ENCODE measurements at places on chromosomes 4 and X.

GRCh38 chrX:100658941-100659381 is 15.0 kb downstream of the SRPX2 start:
- no peak for DNase-seq

GRCh38 chr4:150363721-150364688 is 217.9 kb upstream of the MAB21L2 start:
- no peak for DNase-seq

GRCh38 chr4:147025042-147025441 is 79.4 kb upstream of the TTC29 start:
- no peak for DNase-seq

DNA sequence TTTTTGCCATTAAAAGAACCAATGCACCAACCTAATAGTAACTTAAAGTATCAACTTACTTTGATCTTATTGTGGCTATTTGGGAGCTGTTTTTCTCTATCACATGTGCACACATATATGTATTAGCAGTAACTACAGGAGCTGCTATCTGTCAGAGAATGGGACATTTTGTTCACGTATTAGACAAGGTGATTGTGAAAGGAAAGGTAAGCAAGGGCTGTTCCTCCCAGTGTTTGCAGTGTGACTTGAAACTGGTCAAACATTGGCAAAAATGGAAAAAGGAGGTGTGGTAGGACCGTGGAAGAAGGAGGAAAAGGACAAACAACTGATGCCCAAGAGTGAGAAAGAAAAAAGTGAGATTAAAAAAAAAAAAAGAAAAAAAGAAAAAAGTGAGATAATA is 43.1 kb upstream of the KLHL2 start:
- no peak for DNase-seq

- no peak for DNase-seq
These were observed 17.2 kb downstream of the SMIM31 start for GRCh38 chr4:164771088-164771487.

GRCh38 chrX:5958523-5958922 is 270.1 kb downstream of the NLGN4X start:
- DNase-seq = no peak

GRCh38 chr4:89358935-89359638 is 51.5 kb upstream of the GPRIN3 start:
- no peak for DNase-seq

GRCh38 chr4:8905773-8906667 is 34.4 kb upstream of the HMX1 start:
- no peak for DNase-seq

DNA sequence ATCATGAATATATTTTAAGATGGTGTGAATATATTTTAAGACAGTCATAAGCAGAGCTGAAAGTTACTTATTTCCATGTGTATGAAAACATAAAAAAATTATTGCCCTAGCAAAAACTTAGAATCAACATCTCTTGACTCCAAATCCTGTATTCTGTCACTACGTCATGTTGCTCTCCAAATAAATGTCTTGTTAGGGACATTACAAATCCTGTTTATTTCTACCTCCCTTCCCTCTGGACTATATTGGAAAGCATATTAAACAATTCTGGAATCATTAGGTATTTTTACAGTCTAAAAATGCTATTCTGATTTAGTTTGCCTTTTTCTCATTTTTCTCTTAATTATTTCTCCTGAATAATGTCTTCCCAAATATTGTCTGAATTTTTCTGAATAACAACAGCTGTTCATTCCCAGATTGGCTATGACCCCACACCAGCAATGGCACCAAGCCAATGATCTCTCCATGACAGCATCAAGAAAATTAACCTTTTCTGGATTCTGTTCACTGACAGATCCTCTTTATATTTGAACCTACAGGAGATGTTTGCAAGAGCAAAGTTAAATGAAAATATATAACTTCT is 523.1 kb downstream of the IQCM start:
- no peak for DNase-seq

GRCh38 chr4:40923316-40924095 is 173.8 kb downstream of the NSUN7 start:
- DNase-seq = no peak

DNA sequence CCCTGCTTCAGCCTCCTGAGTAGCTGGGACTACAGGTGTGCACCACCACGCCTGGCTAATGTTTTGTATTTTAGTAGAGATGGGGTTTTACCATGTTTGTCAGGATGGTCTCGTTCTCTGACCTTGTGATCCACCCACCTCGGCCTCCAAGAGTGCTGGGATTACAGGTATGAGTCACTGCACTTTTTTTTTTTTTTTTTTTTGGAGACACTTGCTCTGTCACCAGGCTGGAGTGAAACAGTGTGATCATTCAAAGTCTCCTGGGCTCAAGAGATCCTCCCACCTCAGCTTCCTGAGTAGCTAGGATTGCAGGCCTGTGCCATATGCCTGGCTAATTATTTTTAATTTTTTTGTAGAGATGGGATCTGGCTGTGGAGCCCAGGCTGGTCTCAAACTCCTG is 338.8 kb downstream of the PPP3CA start:
- no peak for DNase-seq

DNA sequence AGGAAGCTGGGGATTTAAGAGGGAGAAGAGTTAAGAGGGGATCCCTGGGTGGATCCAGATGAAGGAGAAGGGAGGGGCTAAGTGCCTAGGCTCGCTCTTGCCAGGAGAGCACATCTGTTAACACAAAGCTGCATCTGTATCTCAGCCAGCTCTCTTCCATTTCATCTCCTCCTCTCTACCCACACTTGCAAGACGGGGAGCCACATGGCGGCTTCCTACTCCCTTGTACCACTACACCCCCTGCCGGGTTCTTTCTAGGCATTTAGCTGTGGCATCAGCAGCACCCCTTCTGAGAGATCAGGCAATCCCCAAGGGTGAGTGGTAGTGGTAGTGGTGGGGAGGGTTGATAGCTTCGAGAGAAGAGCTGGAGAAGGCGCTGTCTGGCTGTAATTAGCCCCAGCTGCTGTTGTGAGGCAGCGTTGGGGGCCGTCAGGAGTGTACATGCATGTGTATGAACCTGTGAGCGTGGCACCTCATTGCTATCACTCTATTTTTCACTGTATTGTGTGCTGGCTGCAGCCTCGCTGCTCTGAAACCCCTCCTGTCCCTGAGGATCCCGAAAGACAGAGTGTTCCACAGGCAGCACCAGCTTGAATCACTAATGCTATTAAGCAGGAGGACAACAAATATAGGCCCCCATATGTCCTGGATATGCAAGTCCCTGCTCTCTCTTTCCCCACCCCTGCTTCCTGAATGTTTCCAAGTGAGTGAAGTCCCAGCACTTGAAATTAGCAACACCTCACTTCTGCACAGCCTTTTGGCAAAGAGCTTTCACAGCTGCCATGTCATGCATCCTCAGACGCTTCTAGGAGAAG is 73.7 kb downstream of the RTL9 start:
- no peak for DNase-seq

- DNase-seq = no peak
These were observed 29.6 kb upstream of the BBS12 start for GRCh38 chr4:122702939-122703338.

- DNase-seq = no peak
These were observed 1673.4 kb upstream of the PCDH7 start for GRCh38 chr4:29046781-29047180.

- DNase-seq = no peak
These were observed 242.2 kb upstream of the ANXA3 start for GRCh38 chr4:78309352-78309751.

DNA sequence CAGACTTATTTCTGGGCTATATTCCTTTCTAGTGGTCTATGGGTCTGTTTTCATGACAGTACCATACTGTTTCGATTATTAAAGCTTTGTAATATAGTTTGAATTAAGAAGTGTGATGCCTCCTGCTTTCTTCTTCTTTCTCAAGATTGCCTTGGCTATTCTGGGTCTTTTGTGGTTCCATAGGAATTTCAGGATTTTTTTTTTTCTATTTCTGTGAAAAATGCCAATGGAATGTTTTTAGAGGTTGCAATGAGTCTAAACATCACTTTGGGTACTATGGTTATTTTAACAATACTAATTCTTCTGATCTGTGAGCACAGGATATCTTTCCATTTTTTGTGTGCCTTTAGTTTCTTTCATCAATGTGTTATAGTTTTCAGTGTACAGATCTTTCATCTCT is 204.3 kb upstream of the HCCS start:
- no peak for DNase-seq

- DNase-seq = no peak
These were observed 288.2 kb downstream of the IL1RAPL2 start for GRCh38 chrX:104854188-104854587.

DNA sequence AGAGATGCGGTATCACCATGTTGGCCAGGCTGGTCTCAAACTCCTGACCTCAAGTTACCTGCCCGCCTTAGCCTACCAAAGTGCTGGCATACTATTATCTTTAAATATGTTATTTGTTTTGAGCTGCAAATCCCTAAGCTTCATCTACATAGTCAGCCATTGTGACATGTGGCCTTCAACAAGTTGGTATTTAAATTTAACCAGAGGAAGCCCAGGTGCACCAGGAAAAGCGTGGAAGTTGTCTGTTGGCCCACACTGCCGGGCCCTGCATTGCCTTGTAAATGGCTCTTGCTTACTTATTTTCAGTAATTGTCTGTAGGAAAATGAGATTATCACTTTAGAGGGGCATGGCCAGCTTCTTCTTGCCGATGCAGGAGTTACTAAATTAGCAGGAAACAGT is 6.0 kb downstream of the WWC2 start:
- DNase-seq = no peak

- no peak for DNase-seq
These were observed 192.2 kb downstream of the FGF13 start for GRCh38 chrX:138519296-138519695.

DNA sequence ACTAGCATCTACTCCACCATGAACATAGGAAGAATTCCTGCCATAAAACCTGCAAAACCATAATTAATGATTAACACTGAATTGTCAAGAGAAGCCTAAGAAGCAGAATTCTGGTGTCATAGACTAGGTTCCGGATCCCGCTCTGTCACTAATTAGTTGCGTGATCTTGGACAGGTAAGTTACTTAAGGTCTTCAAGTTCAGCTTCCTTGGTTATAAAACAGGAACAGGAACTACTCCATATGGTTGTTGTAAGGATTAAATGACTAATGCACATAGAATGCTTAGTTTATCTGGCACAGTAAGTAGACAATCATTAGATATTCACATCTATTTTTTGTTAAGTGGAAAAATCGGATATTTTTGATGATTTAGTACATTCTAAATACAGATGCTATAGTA is 14.3 kb downstream of the G3BP2 start:
- no peak for DNase-seq

DNA sequence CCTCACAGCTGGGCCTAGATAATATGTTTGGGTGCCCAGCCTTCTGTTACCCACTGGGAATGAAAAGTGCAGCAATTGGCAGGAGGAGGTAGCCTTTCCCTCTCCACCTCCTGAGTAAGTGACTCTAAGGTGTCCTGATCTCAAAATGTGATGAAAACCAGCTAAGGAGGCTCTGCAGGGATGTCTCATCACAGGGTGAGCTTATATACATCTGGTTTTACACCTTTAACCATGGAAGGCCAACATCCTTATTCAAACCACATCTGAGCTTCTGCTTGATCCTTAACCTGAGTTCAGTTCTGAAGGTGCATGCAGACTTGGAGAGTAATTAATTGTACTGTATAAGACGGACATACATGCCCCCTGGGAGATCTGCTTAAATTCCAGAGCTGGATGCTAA is 53.7 kb downstream of the HOPX start:
- no peak for DNase-seq

GRCh38 chr4:26126143-26126718 is 194.6 kb upstream of the RBPJ start:
- no peak for DNase-seq

DNA sequence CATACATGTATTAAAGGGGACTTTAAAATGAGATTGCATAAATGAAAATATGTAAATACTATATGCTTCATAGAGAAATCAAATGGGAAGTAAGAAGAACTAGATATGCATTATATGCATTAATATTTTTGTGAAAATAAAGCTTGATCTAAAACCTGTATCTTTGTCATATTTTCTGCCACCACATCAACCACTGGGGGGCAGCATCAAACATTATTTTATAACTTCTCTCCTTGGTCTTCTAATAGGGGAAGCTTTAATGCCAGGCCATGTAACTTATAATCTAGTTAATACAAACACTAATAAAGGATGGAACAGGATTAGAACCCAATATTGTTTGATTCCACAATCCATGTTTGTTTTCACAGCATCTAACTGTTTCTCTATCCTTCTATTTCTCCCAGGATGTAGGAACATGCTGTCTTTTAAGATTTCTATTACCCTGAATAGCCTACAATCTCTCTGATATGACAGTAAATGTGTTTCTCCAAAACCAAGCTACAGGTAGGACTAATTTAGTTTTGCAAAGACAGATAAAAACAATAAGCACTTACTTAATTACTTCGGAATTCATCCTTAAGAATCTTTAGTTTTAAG is 10.0 kb downstream of the QRFPR start:
- DNase-seq = peak; percentile 65

GRCh38 chrX:21993265-21993664 is 38.9 kb upstream of the PHEX start:
- DNase-seq = no peak

DNA sequence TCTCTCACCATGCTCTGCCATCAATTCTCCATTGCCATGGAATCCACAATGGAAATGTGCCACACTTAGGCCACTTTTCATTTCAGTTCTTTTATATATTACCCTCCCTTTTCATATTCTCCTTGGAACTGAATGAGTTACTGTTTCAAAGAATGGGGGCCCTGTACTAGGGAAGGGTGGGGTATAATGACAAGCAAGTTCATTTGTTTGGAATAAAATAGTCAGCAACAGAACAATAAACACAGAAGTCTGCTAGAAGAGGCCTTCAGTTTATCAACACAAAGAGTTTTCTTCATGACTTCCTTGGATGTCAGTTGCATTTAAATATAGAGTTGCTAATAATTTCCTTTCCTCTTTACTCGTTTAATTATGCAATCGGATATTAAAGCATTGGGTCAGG is 478.3 kb upstream of the FTHL17 start:
- no peak for DNase-seq

GRCh38 chrX:9519546-9520216 is 54.8 kb downstream of the TBL1X start:
- no peak for DNase-seq

DNA sequence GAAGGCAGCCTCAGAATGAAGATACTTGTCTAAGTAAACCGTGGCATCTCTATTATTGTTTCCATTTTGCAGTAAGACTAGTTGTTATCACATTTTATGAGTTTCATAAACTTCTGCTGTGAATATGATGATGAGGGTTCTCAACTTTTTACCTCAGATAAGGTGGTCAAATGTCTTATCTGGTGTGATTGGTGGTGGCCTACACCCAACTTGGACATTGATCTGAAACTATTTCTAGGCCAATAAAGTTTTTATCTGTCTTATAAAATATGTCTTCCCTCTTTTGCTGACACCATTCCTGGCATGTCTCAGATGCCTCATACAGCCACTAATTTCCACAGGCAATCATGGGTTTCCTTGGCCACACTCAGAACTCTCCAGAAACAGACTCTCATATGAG is 480.3 kb upstream of the NR3C2 start:
- no peak for DNase-seq

All from stimulated activated CD4-positive, alpha-beta T cell treated with anti-CD3 and anti-CD28 coated beads, Interleukin-15, amount 100 ng/mL, for 24 hours (primary cell).